ENCODE measurements at places on chromosomes 2 and 18. TPM values are rescaled to one million over a fixed set of nuclear protein-coding genes. Genes with fewer than 3 reads are reported as not detected.

- DNase-seq = no peak
Measured at GRCh38 chr2:156430236-156430979, 5.8 kb upstream of the GPD2 start.

DNA sequence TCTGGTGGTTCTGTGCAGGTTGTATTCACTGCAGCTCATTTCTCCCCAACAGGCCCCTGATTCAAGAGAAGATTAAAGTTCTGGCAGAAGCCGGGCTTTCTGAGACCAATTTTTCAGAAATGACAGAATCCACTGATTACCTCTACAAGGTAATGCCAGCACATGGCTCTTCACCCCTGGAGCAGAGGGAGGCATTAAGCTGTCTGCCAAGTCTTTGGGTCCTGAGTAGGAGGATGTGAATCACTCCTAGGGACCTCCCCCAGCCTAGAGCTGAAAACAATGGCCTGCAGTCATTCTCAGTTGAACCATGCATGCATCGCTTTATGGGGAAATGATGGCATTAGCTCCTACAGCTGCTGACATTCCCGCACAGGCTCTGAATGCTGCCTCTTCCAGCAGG is 20.5 kb upstream of the RPL37A start:
- DNase-seq = no peak

GRCh38 chr2:221895366-221896121 is 323.4 kb upstream of the EPHA4 start:
- DNase-seq = no peak

Gene NCKAP5
- total RNA-seq = 2.7 TPM

DNA sequence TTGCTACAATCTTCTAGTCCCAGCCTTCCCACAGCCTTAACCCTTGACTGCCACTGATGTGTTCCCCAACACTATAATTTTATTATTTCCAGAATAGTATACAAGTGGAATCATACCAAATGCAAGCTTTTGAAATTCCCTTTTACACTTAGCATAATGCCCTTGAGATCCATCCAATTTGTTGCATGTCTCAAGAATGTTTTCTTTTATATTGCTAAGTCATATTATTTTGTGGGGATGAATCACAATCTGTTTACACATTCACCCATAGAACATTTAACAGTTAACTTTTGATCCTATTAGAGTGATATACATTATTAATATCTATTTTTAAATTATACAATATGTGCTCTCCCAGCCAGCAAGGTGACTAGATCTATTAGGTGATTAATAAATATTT is 74.3 kb upstream of the KYNU start:
- DNase-seq = no peak

DNA sequence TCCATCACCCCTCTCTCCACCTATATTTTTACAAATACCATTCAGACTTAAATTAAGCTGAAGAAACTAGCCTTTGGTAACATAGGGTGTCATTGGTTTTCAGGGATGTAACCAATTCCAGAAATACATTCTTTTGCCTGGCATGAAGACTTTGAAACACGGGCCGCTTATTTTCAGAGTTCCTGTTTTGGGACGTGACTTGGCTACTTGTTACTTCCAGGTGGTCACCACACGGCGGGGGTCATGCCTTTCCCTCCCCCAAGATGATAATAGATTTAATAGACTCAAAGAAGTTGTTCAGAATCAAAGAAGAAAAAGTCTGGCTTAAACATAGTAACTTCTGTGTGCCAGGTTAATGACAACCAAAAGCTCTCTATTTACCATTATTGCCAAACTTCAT is 110.6 kb downstream of the SEPTIN10 start:
- no peak for DNase-seq

DNA sequence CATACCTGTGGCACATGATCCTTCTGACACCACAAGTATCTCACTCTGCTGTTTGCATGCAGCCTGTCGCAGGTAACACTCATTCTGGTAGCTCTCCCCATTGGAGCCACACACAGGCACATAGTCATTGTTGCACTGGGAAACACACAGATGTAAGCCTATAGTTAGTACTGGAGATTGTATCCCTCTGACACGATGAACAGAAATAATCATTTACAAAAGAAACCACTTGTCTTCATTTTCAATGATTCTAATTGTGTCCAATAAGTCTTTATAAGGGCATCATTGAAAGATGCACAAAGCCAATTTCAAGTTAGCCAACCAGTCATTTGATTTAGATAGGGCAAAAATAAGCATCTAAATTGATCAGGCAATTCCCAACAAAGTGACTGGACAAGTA is 10.4 kb downstream of the TMEFF2 start:
- no peak for DNase-seq

DNA sequence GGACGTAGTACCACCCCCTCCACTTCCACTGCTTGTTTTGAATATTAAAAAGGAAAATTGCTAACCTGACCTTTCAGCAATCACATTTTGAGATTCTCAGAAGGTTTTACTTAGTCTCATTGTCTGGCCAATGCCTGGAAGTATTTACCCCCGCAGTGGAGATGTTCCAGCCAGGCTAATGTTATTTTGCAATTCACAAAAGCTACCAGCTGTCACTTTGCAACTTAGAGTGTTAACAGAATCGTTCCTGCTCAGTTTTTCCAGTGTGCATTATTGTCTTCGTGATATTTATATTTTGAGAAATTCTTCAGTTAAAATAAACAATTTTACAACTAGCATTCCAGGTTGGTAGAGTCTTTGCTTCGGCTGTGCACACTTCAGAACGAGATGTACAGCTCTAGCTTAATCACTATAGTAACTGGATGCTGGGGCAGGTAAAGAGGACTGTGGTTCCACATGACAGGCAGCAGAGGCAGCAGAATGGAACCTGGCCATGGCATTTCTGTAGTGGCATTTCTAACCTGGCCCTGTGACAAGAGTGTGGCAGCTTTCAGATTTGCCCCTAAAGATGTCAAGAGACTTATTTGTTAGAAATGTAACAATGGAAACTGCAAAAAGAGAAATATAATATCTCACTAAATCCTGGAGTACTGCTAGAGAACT is 85.1 kb downstream of the DTNA start:
- no peak for DNase-seq

Gene GKN1
- not detected for total RNA-seq

All from lower leg skin (tissue), 4 donors.